Aorta (tissue), 5 donors: ENCODE measurements at places on chromosomes 7 and 10. TPM values are rescaled to one million over a fixed set of nuclear protein-coding genes. Genes with fewer than 3 reads are reported as not detected.

- H3K4me3 ChIP-seq = no peak overlapping the region
- H3K36me3 ChIP-seq = no peaks in the 10 kb centered on the region
- no peak for DNase-seq
These were observed 768.5 kb downstream of the NXPH1 start for GRCh38 chr7:9201928-9202327.

GRCh38 chr7:112266141-112266540 lies 59.6 kb downstream of the ZNF277 start:
- peaks cover 2% of the 10 kb centered on the region for H3K4me1 ChIP-seq
- no peak for DNase-seq
- no peak overlapping the region for H3K4me3 ChIP-seq
- H3K36me3 ChIP-seq = no peaks in the 10 kb centered on the region
- no peaks in the 10 kb centered on the region for H3K27me3 ChIP-seq

The SLC13A1 gene
- not detected for total RNA-seq

The NPFFR1 gene
- 0.06 TPM for total RNA-seq

DNA sequence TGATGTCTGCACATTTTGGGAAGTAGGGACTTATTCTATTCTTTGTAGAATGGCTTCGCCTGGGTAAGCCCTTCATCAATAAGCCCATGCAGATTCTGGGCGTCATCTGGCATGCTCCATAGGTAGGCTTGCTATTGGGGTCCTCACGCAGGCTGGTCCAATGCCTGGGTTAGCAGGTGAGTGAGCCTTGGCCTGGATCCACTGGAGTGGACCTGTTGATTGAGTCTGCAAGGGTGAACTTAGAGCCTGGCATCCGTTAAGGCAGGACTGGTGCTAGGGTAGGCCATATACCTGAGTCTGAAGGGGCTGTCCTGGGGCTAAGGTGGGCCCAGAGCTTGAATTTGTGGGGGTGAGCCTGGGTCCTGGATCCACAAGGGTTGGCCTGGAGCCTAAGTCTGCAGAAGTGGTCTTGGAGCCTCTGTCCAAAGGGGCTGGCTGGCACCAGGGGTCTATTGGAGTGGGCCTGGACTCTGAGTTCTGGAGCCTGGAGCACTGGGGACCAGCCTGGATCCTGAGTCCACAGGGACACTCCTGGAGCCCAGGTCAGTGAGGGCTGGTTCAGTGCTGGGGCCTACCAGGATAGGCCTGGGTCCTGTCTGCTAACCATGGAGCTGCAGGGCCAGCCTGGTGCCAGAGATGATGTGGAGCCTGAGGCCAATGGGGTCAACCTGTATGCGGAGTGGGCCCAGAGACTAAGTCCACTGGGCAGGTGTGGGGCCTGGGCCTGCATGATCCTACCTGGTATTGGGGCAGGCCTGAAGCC lies 297.7 kb downstream of the PTPRN2 start:
- H3K36me3 ChIP-seq = no peaks in the 10 kb centered on the region
- H3K4me3 ChIP-seq = no peak overlapping the region
- no peak for DNase-seq
- no peaks in the 10 kb centered on the region for H3K4me1 ChIP-seq
- H3K27me3 ChIP-seq = no peaks in the 10 kb centered on the region

The ERLIN1 gene
- total RNA-seq = 12.5 TPM

The FAM241B gene
- total RNA-seq = 6.6 TPM

The PITX3 gene
- total RNA-seq = not detected

The TM9SF3 gene
- total RNA-seq = 137 TPM

- H3K4me3 ChIP-seq = no peak overlapping the region
- DNase-seq = peak; percentile 59
- no peak overlapping the region for H3K27ac ChIP-seq
- no peaks in the 10 kb centered on the region for H3K4me1 ChIP-seq
- H3K27me3 ChIP-seq = no peaks in the 10 kb centered on the region
- no peaks in the 10 kb centered on the region for H3K36me3 ChIP-seq
These were observed 51.3 kb downstream of the NEURL1 start for GRCh38 chr10:103544657-103545310.

DNA sequence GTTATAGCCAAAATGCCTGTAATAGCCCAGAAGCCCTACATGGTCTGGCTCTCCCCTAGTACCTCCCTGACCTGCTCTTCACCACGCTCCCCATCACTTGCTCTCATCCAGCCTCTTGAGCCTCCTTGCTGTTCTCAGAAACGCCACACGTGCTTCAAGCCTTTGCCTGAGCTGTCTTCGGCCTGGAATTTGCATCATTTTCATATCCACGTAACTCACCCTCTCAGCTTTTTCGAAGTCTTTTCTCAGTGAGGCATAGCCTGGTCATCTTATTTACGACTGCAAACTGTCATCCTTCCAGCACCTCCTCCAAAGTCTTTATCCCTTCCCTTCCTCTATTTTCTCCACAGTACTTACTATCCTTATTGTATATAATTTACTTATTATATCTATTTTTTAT lies 151.0 kb upstream of the AHR start:
- no peaks in the 10 kb centered on the region for H3K4me1 ChIP-seq
- DNase-seq = no peak
- H3K36me3 ChIP-seq = no peaks in the 10 kb centered on the region
- no peaks in the 10 kb centered on the region for H3K27me3 ChIP-seq

GRCh38 chr7:24318326-24318725 lies 34.3 kb downstream of the NPY start:
- peaks cover 1% of the 10 kb centered on the region for H3K27me3 ChIP-seq
- H3K4me1 ChIP-seq = no peaks in the 10 kb centered on the region
- no peak overlapping the region for H3K27ac ChIP-seq
- no peak overlapping the region for H3K4me3 ChIP-seq
- no peaks in the 10 kb centered on the region for H3K36me3 ChIP-seq

DNA sequence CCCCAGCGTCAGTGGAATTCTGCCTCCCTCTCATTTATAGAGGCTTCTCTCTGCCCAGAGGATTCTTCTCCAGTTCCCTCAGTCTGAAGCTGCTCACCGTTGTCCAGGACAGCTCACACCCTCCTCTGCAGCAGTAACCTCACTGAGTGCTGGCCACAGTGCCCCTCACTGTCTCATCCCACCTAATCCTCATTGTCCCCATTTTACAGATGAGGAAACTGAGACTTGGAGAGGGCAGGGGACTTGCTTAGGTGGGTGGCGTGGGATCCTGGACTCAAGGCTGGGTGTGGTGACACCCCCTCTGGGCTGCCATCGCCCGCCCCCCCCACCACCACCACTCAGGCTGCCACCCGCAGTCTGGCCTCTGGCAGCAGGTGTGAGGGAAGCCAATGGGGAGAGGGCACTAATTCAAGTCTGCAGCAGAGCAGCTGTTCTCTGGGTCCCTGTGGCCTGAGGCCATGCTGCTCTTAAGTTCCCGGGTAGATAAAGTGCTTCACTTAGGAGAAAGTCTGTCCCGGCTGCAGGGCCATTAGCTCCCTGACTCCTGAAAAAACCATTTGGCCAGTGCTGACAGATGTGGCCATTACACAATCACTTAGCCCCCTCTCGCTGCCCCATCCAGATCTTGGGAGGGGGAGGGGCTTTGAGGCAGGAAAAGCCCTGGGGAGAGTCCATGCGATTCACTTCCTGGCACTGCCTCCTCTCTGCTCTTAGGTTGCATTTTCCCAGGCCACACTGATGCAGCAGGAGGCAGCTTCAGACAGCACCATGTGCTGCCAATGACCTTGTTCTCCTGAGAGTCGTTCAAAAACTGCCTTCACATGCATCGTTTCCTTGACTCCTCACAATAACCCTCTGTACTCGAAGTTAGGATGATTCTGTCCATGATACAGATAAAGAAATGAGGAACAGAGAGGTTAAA lies 36.3 kb downstream of the DRGX start:
- no peak overlapping the region for H3K4me3 ChIP-seq
- peak; percentile 59 for DNase-seq
- H3K36me3 ChIP-seq = no peaks in the 10 kb centered on the region
- no peaks in the 10 kb centered on the region for H3K4me1 ChIP-seq
- no peaks in the 10 kb centered on the region for H3K27me3 ChIP-seq
- no peak overlapping the region for H3K27ac ChIP-seq

DNA sequence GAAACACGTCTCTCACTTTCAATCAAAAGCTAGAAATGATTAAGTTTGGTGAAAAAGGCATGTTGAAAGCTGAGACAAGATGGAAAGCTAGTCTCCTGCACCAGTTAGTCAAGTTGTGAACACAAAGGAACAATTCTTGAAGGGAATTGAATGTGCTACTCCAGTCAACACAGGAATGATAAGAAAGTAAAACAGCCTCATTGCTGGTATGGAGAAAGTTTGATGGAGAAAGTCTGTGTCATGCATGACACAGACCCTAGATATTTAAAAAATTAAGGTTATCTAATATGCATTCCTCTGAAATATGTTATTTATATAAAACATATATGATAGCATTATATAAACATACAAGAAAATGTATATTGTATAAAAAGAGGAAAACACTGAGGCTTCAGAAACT lies 699.4 kb upstream of the FZD8 start:
- H3K27ac ChIP-seq = no peak overlapping the region
- H3K36me3 ChIP-seq = no peaks in the 10 kb centered on the region
- H3K27me3 ChIP-seq = no peaks in the 10 kb centered on the region

- no peaks in the 10 kb centered on the region for H3K27me3 ChIP-seq
- H3K4me3 ChIP-seq = no peak overlapping the region
- peak overlapping the region; percentile 32 for H3K27ac ChIP-seq
- DNase-seq = peak; percentile 44
- no peaks in the 10 kb centered on the region for H3K36me3 ChIP-seq
These were observed 76.0 kb downstream of the DIP2C start for GRCh38 chr10:613271-614138.

DNA sequence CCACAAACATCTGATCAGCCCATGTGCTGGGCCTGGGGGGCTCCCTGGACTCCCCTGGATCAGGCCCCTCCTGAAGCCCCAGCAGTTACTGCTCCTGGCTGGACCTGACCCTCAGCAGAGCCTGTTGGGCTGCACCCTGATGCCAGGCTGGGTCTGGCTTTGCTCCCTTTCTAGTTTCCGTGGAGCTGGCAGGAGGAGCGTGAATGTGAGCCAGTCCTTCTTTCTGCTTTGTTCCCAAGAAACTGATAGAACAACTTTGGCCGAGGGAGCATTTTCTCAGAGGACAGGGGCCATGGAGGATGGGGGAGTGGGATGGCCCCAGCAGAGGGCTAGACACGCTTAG lies 128.2 kb downstream of the NEURL1 start:
- peak overlapping the region; percentile 45 for H3K27ac ChIP-seq
- DNase-seq = no peak
- H3K36me3 ChIP-seq = no peaks in the 10 kb centered on the region

GRCh38 chr7:16571941-16572340 lies 45.3 kb downstream of the LRRC72 start:
- H3K27me3 ChIP-seq = no peaks in the 10 kb centered on the region
- H3K4me3 ChIP-seq = no peak overlapping the region

- no peaks in the 10 kb centered on the region for H3K27me3 ChIP-seq
- H3K4me3 ChIP-seq = no peak overlapping the region
- H3K4me1 ChIP-seq = no peaks in the 10 kb centered on the region
- H3K27ac ChIP-seq = no peak overlapping the region
- H3K36me3 ChIP-seq = no peaks in the 10 kb centered on the region
These were observed 32.0 kb upstream of the PLEKHA1 start for GRCh38 chr10:122342293-122343134.

The CCT6A gene
- total RNA-seq = 80.6 TPM

The GPR85 gene
- total RNA-seq = 0.32 TPM

DNA sequence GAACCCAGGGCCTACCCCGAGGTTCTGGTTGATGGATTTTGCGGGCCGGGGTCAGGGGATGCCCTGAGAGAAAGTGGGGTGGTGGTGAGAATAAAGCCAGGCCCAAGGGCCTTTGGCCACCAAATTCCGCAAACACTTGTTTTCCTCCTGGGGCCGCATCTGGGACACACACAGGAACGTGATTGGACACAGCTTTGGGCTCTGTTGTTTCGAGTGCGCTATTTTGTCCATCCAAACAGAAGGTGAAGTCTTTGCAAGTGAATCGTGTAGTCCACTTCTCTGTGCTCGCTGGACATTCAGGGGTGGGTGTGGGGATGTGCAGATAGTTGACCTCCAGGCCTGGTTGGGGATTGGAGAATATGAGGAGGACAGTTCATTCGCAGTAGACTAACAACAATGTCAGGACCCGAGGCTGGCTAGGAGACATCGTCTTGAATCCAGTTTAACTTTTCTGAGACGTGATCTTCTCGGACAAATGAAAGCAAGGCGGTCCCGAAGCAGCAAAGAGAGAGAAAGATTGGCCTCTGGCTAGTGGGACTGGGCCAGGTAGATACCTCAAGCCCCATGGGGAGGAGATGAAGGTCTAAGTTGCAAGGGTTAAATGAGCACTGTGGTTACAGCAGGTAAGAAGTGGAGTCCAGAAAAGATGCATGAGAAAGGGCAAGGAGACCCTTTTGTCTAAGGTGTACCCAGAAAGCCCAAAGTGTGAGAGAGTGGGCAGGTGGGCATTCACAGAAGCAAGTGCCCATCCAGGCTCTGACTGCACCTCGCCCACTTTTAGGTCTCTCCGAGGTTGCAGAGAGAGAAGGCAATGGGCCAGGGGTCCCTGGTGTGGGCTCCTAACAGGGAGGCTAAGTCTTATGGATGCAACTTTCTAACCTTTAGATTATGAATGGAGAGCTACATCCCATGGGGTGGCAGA lies 764 bp upstream of the FAM131B start:
- peak overlapping the region; percentile 66 for H3K4me3 ChIP-seq
- H3K27me3 ChIP-seq = no peaks in the 10 kb centered on the region
- no peak overlapping the region for H3K27ac ChIP-seq
- no peaks in the 10 kb centered on the region for H3K4me1 ChIP-seq
- H3K36me3 ChIP-seq = no peaks in the 10 kb centered on the region
- DNase-seq = peak; percentile 63

- no peak overlapping the region for H3K27ac ChIP-seq
- no peaks in the 10 kb centered on the region for H3K4me1 ChIP-seq
- H3K27me3 ChIP-seq = no peaks in the 10 kb centered on the region
- no peaks in the 10 kb centered on the region for H3K36me3 ChIP-seq
- no peak overlapping the region for H3K4me3 ChIP-seq
These were observed 307.4 kb upstream of the SORCS1 start for GRCh38 chr10:107471911-107472310.

The VAX1 gene
- total RNA-seq = not detected

DNA sequence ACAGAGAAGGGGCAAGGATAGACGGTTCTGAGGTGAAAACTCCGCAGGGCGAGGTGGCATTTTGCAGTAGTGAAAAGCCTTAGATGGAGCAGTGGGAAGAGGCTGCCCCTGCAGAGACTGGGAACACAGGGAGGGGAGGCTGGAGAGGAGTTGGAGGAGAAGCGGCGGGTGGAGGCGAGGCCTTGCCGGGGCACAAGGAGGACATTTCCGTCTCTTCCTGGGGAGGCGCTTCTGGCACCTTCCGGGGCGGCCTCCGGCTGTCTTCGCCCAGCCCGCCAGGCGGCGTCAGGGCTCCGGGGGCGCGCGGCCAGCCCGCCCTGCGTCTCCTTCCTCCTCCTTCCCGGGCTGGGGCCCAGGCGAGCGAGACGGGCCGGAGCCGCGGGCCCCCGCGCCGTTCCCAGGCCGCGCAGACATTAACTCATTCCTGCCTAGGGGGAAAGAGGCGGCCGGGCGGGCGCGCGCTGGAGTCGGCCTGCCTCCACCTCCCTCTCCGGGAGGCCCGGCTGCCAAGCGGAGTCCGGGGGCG lies 42.7 kb downstream of the LDB3 start:
- H3K36me3 ChIP-seq = peaks cover 3% of the 10 kb centered on the region
- no peaks in the 10 kb centered on the region for H3K27me3 ChIP-seq
- DNase-seq = peak; percentile 94
